ENCODE measurements at places on chromosomes 4 and X.

- DNase-seq: peak; percentile 53
Measured at GRCh38 chrX:108699368-108699767, 37.0 kb downstream of the IRS4 start.

- DNase-seq: peak; percentile 86
Measured at GRCh38 chr4:109820563-109820962, 5.0 kb downstream of the GAR1 start.

- no peak for DNase-seq
Measured at GRCh38 chrX:68823413-68824151, 5.2 kb upstream of the EFNB1 start.

- DNase-seq: peak; percentile 52
Measured at GRCh38 chr4:75672461-75673026, 667 bp downstream of the G3BP2 start.

GRCh38 chr4:88938138-88938537 is 118.8 kb downstream of the FAM13A start:
- DNase-seq: peak; percentile 96

- no peak for DNase-seq
Measured at GRCh38 chr4:11732155-11732554, 303.5 kb upstream of the HS3ST1 start.

All from fibroblast of pulmonary artery (primary cell).